ENCODE measurements at places on chromosomes 12 and 14.

DNA sequence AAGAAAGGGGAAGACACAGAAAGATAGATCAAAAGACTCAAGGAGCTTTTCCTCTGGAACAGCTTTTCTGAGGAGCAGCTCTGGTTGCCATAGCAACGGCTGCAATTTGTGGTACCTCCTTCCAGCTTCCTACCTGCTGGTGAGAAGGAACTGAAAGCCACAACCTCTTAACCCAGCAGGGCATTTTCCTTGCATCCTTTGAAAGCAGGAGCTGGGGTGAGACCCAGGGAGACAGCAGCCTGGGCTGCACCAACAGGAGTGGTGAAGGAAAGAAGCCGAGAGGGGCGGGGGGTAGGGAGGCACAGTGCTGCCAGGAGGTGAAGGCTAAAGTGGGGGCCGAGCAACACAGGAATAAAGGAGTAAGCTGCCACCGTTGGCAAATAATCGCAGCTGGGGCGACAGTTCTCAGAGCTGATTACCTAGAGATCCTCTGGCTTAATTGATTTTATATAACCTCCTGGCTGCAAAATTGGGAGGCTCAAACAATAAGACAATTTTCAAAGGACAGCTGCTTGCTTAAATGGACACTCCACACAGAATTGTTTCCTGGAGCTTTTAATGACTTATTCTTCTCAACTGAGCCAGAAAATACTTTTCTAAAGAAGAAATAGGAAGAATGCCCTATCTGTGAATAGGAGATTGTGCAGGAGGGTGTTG lies 129.4 kb downstream of the RPAP3 start:
- DNase-seq: no peak

- DNase-seq: no peak
Observed at GRCh38 chr12:110269622-110270124, 11.4 kb upstream of the ATP2A2 start.

DNA sequence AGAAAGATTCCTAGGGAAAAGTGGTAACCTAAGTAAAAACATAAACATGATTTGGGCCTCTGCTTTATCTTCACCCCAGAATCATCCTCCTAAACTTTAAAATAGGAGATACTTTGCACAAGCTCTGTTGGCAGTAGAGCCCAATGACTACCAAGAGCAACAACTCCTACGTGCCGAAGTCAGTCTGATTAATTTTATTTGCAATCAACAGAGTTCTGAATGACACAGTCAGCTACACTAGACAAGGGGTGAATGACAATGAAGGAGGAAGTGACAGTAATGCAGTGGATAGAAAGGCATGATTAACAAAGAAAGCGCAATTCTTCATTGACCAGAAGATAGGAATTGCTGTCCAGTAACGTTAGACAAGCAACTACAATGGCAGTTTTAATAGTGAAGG lies 957.9 kb upstream of the USP15 start:
- no peak for DNase-seq

- DNase-seq: no peak
Observed at GRCh38 chr14:96417254-96417653, 25.3 kb downstream of the AK7 start.

DNA sequence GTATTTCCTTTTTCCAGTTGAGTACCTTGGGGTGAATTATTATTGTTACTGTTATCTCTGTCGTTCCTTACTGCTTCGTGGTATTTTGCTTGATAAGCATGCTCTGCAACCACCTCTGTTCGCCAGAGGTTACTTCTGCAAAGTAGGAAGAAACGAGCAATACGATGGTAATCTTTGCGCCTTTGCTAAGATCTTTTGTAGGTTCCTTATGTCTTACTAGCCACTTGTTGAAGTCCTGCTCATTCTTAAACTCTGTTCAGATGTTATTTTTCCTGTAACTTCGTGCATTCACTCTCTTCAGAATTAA lies 729 bp upstream of the M6PR start:
- DNase-seq: no peak

GRCh38 chr14:49212721-49213120 lies 373.5 kb downstream of the RPS29 start:
- DNase-seq: no peak

GRCh38 chr12:47350062-47350408 lies 270.3 kb upstream of the AMIGO2 start:
- DNase-seq: no peak

Measured in DMS153 (cell line).